NCI-H2029 treated with DMSO at 0.1 percent for 48 hours (cell line): ENCODE measurements at places on chromosomes 16 and 17.

- DNase-seq, result peak; percentile 37
Measured at GRCh38 chr17:40371261-40371929, 6.9 kb upstream of the GJD3 start.

DNA sequence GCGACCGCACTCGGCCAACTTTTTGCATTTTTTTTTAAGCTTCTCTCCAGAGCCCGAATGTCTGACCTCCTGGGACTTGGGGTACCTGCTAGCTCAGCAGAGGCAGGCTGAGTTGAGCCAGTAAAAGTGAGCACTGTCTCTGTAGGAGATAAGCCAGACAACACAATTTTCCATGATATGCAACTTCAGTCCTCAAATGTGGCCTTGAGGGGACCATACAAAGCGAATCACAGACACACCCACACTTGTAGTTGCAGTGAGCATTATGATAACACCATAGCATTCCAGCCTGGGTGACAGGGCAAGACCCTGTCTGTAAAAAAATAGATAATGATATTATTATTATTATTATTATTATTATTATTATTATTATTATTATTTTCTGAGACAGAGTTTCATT is 2.6 kb downstream of the DPEP2 start:
- DNase-seq, result no peak

DNA sequence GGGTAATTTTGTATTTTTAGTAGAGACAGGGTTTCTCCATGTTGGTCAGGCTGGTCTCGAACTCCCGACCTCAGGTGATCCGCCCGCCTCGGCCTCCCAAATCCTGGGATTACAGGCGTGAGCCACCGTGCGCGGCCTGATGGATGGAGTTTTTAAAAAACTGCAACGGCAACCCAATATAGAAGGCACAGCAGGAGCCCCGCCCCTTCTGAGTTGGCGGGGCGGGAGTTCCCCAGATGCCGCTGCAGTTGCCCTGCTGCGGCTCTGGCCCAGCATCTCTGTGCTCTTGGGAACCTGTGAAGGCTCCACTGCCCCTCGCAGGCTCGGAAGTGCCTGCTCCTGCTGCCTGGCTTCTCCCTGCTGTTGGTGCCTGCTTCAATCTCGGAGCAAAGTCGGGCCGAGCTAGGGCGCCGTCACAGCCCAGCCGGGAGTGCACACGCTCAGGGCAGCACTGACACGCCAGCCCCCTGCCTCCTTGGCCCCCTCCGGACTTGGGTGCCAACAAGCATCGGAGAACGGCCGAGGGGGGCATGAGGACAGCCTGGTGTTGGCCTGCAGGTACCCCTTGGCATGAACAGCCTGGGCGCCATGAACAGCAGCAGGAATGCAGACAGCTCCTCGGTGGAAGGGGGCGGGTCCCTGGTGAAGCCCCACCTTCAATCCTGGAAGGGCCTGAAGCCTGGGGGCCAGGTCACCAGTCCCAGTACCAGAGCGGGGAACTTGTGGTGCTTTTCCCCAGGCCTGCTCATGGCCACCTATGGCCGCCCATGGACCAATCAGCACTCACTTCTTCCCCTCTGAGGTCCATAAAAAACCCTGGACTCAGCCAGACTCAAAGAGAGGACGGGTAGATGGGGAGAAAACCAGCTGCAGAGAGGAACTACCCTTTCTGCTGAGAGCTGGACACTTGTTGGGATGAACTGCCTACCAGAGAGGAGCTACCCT is 2.3 kb upstream of the NT5M start:
- DNase-seq, result no peak

DNA sequence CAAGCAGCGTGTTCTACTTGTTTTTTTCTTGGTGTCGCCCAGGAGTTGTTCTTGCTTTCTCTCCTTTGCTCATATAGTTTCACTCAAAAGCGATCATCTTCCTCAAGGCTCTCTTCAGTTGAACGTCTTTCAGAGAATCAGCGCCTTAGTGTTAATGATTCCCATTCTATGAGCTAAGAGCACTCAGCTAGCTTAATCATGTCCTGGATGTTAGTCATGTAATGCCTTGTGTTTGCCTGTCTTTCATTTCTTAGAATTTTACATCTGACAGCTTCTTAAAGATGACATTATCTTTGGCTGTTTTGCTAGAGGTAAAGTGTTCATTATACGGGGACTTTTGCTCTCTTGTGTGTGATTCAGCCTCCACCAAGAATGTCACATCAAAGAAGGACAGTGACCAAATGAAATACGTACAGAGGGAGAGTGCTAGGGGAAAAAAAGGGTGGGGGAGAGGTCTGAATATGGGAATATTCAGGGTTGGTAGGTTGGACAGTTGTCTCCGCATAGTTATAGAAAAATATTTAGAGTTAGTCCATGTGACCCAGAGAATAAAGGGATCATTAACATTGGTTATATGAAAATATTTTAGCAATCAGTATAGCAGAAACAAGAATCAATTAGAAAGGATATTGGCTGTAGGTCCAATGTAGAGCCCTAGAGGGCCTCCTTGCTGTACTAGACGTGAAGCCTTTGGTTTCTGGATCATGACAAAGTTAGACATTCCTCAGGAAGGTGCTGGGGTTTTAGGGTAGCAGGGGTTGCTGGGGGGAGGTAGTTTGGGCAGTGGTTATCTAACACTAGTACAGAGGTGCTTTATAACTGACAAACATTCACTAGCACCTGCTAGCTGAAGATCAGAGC is 31.9 kb upstream of the ANKFN1 start:
- no peak for DNase-seq

DNA sequence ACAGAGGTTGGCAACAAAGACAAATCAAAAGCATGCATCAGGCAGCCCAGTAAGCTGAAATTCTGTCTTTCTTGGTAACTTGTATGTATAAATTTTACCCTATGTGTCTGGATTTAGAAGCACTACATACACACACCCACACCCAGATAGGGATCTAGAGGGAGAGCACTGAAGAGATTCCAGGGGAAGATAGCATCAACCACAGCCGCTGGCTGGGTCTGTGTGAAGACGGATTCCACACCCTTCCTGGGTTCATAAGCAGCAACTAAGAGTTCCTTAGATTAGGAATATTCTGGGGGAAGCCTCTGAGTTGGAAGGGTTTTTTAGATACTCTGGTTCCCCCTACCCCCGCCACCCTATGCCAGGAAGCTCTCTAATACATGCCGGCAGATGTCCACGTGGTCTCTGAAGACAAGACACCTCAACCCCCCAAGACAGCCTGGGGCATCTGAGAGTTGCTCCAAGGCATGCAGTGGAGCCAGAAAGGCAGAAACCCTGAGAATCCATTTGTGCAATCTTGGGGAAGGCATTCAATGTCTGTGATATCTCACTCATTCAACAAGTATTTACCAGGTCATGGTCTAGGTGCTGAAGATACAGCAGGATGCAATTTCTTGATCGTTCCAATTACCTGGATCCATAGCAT is 86.4 kb downstream of the NOG start:
- no peak for DNase-seq

DNA sequence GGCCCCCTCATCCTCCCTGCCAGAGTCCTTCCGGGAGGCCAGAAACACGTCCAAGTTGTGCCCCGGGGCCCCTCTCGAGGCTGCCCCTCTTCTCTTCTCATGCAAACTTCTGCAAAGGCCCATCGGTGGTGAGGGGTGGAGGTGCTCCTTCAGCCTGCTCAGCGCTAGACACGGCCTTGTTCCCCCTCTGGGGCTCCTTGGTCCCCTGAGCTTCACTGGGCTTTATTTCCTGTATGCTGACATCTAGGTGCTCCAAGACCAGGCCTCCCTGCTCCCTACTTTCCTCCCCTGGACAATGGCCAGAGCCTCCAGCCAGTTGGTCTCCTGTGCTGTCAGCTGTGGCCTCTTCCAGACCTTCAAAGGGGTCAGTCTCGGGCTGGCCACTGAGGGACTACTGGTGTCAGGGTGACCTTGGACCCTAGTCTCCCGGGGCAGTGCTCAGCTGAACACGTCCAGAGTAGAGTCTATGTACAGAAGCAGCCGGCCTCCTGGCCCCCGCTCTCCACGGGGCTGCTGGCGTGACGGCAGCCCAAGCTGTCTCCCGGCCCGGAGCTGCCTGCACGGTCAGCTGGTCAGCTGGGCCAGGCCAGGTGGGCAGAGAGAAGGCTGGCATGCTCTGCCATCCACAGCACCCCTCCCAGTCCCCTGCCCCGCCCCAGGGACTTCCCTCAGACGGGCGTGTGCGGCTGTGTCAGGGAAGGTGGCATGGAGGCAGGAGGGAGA is 1.7 kb upstream of the PRR35 start:
- no peak for DNase-seq

- DNase-seq, result no peak
Measured at GRCh38 chr17:82043507-82043906, 6.0 kb upstream of the DCXR start.

DNA sequence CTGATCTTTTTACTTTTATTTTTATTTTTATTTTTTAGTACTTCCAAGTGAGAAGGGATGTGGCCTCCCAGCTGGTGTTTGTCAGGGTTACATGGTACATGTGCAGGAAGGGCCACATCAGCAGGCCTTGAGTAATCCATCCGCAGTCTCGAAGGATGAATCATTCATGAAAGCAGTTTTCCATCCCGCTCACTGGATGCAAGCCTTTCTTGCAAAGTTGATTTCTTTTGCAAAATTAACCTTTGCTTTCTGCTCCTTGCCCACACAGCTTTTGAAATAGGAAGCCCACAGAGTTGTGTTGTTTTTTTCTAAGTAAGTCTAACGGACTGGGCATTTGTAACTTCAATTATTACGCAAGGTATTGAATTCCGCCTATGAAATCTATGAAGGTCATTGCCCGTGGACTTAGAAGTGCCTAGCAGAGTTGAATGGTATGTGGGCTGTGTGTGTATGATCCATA is 157.4 kb downstream of the PRKCA start:
- no peak for DNase-seq

GRCh38 chr17:77493238-77493820 is 352.6 kb downstream of the SEC14L1 start:
- no peak for DNase-seq

DNA sequence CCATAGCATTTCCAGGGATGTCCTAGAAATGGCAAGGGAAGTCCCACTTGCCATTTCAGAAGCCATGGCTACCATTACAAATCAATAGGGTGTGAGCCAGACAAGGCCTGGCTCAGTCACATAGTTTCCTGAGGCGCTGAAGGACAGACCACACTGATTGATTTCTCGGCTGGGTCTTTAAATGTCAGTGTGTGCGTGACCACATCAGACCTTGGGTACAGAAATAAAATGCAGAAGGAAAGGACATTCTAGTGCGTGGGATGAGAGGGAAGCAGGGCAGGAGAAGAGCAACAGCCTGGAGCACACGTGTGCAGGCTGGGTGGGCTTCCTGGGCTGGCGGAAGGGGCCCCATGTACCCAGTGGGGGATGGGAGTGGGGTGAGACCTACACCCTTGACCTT is 58.7 kb upstream of the LYRM9 start:
- DNase-seq, result no peak

- DNase-seq, result no peak
Measured at GRCh38 chr17:42233156-42233555, 38.9 kb upstream of the GHDC start.

- no peak for DNase-seq
Measured at GRCh38 chr16:51984395-51984794, 562.5 kb downstream of the TOX3 start.

DNA sequence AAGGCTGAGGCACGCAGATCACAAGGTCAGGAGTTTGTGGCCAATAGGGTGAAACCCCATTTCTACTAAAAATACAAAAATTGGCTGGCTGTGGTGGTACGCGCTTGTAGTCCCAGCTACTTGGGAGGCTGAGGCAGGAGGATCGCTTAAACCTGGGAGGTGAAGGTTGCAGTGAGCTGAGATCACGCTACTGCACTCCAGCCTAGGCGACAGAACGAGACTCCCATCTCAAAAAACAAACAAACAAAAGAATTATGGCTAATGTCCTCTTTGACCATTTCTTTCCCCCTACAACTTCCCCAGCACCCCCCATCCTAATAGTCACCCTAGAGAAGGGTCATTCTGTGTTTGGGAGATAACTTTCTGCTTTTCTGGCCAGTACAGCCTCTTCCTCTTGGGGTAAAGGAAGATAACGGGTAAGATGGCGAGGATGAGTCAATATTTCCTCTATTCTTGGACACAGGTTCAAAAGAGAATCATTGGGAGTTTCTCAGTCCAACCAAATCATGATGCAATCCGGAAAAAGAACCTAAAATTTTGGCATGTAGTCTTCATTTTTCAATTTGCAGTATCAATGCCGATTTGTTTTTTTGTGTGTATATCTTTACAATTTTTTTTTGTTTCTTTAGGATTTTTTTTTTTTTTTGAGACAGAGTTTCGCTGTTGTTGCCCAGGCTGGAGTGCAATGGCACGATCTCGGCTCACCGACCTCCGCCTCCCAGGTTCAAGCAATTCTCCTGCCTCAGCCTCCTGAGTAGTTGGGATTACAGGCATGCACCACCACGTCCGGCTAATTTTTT is 107.6 kb upstream of the MED13 start:
- no peak for DNase-seq

- DNase-seq, result no peak
Measured at GRCh38 chr17:9080296-9080914, 59.1 kb downstream of the NTN1 start.

DNA sequence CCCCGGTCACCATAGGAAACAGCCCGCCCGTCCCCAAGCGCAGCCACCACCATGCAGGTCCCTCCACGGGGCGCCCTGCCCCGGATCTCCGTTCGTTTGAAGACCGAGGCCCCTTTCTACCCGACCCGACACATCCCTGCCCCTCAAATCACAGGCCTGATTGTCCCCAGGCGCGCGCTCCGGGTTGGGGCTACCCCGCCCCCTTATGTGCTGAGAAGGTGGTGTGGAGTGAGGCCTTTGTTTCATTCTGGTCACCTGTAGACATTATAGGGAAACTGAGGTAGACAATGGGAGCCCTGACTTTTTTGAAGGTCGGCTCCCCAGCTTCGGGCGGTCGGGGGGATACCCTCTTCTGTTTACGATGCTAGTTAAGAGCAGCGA is 763 bp upstream of the ACTG1 start:
- no peak for DNase-seq

GRCh38 chr16:74224828-74225612 is 71.6 kb upstream of the PSMD7 start:
- no peak for DNase-seq

DNA sequence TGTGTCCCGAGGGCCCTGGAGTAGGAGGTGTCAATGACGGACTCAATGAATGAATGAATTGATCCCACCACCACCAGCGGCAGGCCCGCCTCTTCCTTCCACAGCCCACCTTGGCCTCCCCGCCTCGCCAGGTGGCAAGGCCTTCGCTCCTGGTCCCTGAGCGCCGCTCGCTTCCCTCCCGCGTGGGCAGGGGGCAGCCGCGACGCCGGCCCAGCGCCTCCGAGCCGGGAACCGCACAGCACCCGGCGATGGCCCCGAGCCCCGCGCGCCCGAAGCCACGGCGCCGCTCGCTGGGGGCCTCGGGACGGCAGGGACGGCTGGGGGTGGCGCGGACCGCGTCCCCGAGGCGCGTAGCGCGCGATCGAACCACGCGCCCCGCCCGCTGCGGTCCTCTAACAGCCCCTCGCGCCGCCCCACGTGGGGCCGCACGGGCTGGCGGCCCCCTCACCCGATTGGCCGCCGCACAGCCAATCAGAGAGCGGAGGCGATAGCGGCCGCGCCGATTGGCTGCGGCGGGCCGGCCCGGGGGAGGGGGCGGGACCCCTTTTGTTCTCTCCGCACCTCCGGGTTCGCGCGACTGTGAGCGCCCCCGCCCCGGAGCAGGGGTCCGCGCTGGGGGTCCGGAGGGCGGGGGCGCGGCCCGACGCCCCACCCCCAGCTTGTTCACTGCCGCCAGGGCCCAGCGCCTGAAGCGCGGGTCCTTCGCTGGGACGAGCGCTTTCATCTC is 31.4 kb downstream of the ACTG1 start:
- DNase-seq, result peak; percentile 22

GRCh38 chr17:75979705-75980187 is 706 bp downstream of the TEN1 start:
- DNase-seq, result peak; percentile 90
